Mesothelial cell of epicardium (in vitro differentiated cells): ENCODE measurements at places on chromosomes 3 and 15.

GRCh38 chr15:71250936-71251583, 135.8 kb downstream of the THSD4 start:
- no peak for DNase-seq

DNA sequence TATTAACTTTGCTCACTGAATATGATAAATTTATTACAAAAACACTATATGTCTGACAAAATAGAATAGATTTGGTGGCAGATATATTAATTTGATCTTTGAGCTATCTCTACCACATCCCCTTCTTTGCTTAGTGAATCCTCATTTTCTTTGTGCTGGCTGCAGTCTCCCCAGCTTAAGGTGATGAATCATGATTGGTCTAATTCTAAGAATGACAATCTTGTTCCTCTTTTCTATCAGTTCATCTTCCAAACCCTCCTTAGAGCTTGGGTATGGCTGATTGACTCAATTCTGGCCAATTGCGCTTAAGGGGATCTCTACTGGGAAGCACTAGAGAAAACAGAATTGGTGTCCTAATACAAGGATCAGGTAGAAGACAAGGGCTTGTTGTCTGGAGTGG, 309.6 kb upstream of the GOLIM4 start:
- DNase-seq, result no peak

- no peak for DNase-seq
Observed at GRCh38 chr3:123783811-123784210, 100.3 kb downstream of the MYLK start.

DNA sequence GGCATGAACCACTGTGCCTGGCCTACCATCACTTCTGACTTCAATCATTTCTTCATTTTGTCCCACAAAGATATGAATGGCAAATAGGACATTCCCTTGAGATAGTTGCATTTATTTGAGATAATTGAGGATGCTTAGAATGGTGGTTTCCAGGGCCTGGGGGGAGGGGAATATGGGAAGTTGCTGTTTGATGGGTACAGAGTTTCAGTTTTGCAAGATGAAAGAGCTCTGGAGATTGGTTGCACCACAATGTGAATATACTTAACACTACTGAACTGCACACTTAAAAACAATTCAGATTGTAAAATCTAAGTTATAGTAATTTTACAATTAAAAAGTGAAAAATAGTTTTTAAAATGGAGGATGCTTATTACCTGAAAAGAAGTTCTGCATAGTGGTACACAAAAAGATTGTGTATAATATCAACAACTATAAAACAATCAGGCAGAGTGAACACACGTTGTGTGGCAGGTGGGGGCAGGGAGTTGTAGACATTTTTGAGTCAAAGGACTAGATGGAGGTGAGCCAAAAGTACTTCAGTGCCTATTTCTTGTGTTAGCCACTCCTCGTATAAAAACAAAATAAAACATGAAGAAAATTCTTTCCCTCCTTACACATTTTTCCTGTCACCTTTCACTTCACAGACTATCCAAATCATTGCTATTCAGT, 18.5 kb upstream of the RIOX2 start:
- DNase-seq, result no peak

DNA sequence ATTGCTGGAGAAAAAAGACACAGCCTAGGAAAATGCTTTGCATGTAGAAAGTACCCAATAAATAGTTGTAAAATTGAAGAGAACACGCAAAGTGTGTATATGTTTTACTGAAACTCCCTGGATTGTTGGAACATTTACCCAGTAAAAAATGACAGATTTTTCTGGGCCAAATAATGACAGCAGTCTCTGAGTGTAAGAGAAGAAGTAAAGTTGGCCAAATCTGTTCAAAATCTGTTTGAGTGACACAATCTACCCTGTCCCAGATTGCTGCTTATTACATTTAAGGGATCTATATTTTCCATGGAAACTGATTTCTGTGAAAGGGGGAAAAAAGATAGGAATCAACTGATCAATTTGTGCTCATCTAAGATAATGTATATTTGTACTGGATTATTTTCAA, 267.9 kb downstream of the TUSC7 start:
- DNase-seq, result no peak
